ENCODE measurements at places on chromosomes 13 and 19. TPM values are rescaled to one million over a fixed set of nuclear protein-coding genes. Genes with fewer than 3 reads are reported as not detected.

DNA sequence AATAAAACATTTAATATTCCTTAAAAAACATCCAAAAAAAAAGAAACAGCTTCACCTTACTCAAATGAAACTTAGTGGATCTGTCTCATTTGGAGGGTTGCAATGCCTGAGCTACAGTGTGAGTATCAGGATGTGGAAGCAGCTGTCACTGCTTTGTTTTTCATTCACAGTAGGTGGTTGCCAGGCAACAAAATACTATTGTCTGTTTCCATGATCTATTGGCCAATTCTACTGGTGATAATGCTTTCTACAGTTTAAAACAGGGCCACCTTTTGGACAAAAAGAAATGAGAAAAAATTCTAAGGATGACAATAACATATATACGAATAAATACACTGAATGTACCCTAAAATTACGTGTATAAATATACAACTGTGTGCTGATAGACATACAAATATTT, 3.0 kb downstream of the ENOX1 start:
- no peaks in the 10 kb centered on the region for H3K36me3 ChIP-seq
- peaks cover 40% of the 10 kb centered on the region for H3K27me3 ChIP-seq
- no peak overlapping the region for H3K27ac ChIP-seq

DNA sequence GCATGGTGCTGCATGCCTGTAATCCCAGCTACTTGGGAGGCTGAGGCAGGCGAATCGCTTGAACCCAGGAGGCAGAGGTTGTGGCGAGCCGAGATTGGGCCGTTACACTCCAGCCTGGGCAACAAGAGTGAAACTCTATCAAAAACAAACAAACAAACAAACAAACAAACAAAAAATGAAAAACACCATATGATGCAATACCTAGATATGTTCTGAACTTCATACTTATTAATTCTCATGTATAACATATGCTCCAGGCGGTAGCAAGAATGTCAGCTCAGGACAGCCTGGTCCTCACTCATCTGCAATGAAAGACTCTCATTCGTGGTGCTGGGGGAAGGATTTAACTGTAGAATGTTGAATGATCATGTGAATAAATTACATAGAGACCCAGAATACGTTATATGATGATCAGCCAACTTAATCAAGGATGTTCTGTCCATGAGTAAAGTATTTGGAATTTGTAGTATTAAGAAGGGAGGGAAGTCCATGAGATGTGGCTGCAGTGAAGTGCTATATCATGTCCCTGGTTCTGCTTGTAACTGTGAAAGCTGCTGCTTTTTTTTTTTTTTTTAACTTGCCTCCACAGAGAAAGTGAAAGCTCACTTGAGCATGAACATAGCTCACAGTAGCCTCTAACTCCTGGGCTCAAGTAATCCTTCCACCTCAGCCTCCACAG, 206.8 kb downstream of the UQCRFS1 start:
- no peak overlapping the region for H3K4me3 ChIP-seq
- H3K27ac ChIP-seq: no peak overlapping the region
- H3K4me1 ChIP-seq: no peaks in the 10 kb centered on the region
- no peaks in the 10 kb centered on the region for H3K27me3 ChIP-seq

DNA sequence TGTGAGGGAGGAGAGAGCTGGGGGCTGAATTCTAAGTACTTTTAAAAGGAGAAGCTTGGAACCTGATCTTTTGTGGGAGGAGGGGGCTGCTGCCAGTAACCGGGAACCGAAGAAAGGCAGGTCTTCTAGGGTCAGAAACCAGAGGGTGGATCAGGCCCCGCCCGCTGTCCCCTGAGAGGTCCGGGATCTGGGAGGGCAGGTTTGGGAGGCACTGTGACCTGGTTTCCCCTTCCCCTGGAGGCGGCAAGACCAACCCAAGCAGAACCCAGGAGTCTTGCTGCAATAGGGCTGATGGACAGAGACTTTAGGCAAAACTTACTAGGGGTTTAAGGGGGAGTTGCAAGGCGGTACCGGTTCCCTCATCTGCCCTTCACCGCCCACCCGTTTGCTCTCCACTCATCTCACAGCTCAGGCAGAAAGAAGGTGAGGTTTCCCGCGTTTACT, 707 bp upstream of the KLK8 start:
- peaks cover 5% of the 10 kb centered on the region for H3K36me3 ChIP-seq
- H3K4me1 ChIP-seq: peaks cover 2% of the 10 kb centered on the region
- no peak for DNase-seq
- no peak overlapping the region for H3K4me3 ChIP-seq

GRCh38 chr13:101417043-101417406, 717 bp upstream of the NALCN start:
- H3K4me1 ChIP-seq: peaks cover 2% of the 10 kb centered on the region
- peaks cover 2% of the 10 kb centered on the region for H3K36me3 ChIP-seq
- H3K4me3 ChIP-seq: peak overlapping the region; percentile 80
- no peak overlapping the region for H3K27ac ChIP-seq
- no peak for DNase-seq

DNA sequence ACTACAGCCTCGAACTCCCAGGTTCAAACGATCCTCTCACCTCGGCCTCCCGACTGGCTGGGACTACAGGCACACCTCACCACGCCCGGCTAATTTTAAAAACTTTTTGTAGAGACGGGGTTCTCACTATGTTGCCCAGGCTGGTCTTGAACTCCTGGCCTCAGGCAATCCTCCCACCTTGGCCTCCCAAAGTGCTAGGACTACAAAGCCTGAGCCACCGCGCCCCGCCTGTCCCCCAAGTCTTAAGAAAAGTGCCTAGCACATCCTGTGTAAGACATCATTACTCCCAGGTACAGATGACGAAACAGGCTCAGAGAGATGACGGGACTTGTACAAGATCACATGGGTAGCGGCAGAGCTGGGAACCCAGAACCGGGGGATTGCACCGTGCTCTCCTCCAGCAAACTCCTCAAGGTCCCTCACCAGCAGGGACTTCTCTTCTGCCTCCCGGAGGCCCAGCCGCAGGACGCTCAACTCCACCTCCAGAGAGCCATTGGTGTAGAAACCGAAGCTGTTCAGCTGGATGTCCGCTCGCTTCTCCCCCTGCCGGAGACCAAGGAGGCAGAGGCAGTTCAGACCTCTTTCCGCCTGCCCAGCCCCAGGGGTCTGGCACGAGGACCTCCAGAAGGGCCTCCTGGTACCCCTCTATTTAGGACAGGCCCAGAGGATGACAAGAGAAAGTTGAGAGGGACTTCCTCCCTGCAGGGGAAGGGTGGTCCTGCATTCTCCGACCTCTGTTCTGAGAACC, 1.0 kb downstream of the GPR108 start:
- peak overlapping the region; percentile 96 for H3K4me3 ChIP-seq
- peaks cover 6% of the 10 kb centered on the region for H3K36me3 ChIP-seq
- no peaks in the 10 kb centered on the region for H3K27me3 ChIP-seq
- peaks cover 38% of the 10 kb centered on the region for H3K4me1 ChIP-seq
- H3K27ac ChIP-seq: peak overlapping the region; percentile 97

ICAM3 gene
- total RNA-seq: 251 TPM

GRCh38 chr19:32171719-32172151, 173.7 kb upstream of the ZNF507 start:
- peaks cover 25% of the 10 kb centered on the region for H3K27me3 ChIP-seq
- no peaks in the 10 kb centered on the region for H3K36me3 ChIP-seq
- H3K4me3 ChIP-seq: no peak overlapping the region
- no peaks in the 10 kb centered on the region for H3K4me1 ChIP-seq

DNA sequence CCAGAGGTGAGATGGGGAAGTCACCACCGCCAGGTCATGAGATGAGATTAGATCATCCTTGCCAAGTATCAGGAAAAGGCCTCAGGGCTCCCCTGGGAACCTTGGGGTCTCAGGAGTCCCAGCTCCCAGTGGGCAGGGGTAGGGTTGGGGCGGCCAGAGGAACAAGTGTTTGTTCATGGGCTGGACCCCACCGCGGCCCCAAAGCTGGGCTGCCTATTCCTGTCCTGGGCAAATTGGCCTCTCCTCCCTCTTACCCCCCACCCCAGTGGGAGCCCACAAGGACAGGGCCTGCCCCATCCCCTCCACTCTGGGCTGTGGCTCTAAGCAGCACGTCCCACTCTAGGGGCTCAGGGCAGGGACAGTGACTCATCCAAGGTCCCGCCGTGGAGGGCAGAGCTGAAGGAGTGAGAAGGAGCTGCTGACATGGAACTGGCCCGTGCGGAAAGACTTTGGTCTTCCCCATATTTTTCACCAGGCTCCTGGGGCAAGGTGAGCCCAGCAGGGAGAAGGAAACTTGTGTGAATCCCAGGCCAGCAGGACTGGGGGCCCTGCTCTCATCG, 4.0 kb upstream of the HCN2 start:
- H3K27me3 ChIP-seq: no peaks in the 10 kb centered on the region
- no peak overlapping the region for H3K27ac ChIP-seq
- DNase-seq: no peak
- H3K4me1 ChIP-seq: peaks cover 2% of the 10 kb centered on the region

GRCh38 chr13:110334841-110335490, 27.9 kb downstream of the COL4A2 start:
- DNase-seq: no peak
- H3K27ac ChIP-seq: no peak overlapping the region
- no peak overlapping the region for H3K4me3 ChIP-seq
- H3K27me3 ChIP-seq: peaks cover 41% of the 10 kb centered on the region

SIAH3 gene
- total RNA-seq: 0.10 TPM

- no peaks in the 10 kb centered on the region for H3K27me3 ChIP-seq
- H3K4me3 ChIP-seq: peak overlapping the region; percentile 99
- peaks cover 5% of the 10 kb centered on the region for H3K36me3 ChIP-seq
- peaks cover 47% of the 10 kb centered on the region for H3K4me1 ChIP-seq
- DNase-seq: peak; percentile 73
Observed at GRCh38 chr19:6801485-6802086, 29.1 kb downstream of the VAV1 start.

GRCh38 chr13:29830000-29830399, 20.4 kb downstream of the UBL3 start:
- H3K4me1 ChIP-seq: peaks cover 17% of the 10 kb centered on the region
- peaks cover 6% of the 10 kb centered on the region for H3K36me3 ChIP-seq
- no peak overlapping the region for H3K27ac ChIP-seq
- DNase-seq: no peak
- no peaks in the 10 kb centered on the region for H3K27me3 ChIP-seq

TECR gene
- 111 TPM for total RNA-seq

GRCh38 chr13:113365583-113365970, 1.6 kb upstream of the GRTP1 start:
- H3K4me3 ChIP-seq: peak overlapping the region; percentile 82
- H3K36me3 ChIP-seq: peaks cover 5% of the 10 kb centered on the region
- H3K4me1 ChIP-seq: peaks cover 2% of the 10 kb centered on the region
- peaks cover 19% of the 10 kb centered on the region for H3K27me3 ChIP-seq
- H3K27ac ChIP-seq: no peak overlapping the region

DNA sequence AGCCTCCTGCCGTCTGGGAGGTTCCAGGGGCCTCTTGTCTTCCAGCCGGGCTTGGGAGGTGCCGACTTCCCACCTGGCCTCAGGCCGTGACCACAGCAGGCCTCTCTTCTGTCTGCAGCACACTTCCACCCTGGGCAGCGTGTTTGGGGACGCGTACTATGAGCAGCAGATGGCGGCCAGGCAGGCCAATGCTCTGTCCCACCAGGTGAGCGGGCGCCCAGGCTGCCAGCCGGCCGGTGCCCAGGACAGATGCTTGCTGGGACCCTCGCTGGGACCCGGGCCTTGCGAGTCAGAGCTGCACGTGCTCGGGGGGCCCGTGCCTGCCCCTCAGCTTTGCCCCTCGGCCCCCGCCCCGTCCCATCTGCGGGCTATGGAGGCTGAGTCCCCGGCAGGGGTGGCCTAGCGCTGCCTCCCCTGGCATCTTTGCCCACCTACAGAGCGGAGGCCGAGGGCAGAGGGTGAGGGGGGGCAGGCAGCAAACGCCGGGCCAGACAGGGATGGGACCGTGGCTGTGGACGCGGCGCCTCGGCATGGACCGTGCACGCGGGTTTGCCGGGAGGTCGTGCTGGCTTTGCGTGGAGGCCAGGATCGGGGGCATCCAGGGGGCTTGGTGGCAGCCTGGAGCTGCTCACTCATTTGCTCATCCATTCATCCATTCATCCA, 16.2 kb downstream of the COMP start:
- H3K27me3 ChIP-seq: no peaks in the 10 kb centered on the region
- H3K4me3 ChIP-seq: no peak overlapping the region
- peaks cover 3% of the 10 kb centered on the region for H3K36me3 ChIP-seq
- no peak overlapping the region for H3K27ac ChIP-seq

- H3K27ac ChIP-seq: no peak overlapping the region
- no peak for DNase-seq
- no peak overlapping the region for H3K4me3 ChIP-seq
- peaks cover 4% of the 10 kb centered on the region for H3K36me3 ChIP-seq
- peaks cover 4% of the 10 kb centered on the region for H3K27me3 ChIP-seq
- peaks cover 16% of the 10 kb centered on the region for H3K4me1 ChIP-seq
Observed at GRCh38 chr13:20993661-20994440, 67.5 kb downstream of the LATS2 start.

HSH2D gene
- total RNA-seq: 27.7 TPM

CARS2 gene
- total RNA-seq: 74.6 TPM

DNA sequence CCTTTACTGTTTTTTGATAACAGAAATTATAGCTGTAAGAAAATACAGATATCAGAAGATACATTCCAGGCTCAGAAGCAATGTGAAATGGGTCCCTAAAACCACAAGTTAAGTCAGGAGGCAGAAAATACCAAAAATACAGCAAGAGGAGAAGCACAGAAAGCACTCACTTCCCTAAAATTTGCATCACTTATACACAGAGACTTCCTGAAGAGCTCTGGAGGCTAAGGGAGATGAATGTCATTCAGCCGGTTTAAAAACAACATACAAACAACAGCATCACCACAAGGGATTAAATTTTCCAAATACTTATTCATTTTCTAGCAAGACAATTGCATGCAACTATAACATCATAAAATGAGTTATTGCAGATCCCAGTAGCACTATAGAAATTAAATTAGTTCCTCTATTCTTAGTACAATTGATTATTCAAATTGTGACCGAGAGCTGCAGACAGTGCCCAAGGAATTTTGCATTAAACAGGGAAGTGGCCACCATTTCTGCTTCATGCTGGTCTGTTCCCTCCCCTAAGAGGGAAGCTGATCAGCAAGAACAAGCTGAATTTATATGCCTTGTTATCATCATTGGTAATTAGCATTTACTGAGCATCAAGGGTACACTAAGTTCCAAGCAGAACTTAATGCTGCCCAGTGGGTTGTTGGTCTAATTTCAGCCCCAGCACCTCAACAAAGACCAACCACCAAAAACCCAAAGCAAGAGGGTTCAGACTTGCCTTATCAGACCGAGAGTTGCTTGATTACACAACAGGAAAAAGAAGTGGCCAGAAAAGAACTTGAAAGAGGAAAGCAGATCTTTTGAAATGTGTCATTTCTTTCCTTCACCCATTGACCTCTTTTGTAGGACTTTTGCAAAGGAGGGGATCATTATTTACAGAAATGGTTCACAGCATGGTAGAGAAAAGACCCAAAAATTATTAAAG, 140.7 kb downstream of the KCTD12 start:
- DNase-seq: no peak
- H3K27ac ChIP-seq: no peak overlapping the region
- H3K4me3 ChIP-seq: no peak overlapping the region
- H3K36me3 ChIP-seq: peaks cover 2% of the 10 kb centered on the region

Measured in T-helper 17 cell (primary cell).